Colonic mucosa (tissue), 4 donors: ENCODE measurements at places on chromosomes 2 and 18. TPM values are rescaled to one million over a fixed set of nuclear protein-coding genes. Genes with fewer than 3 reads are reported as not detected.

ST6GAL2 gene
- 2.5 TPM for total RNA-seq

ACVR1C gene
- total RNA-seq, result 18.2 TPM

PDCL3 gene
- total RNA-seq, result 20.7 TPM

DNAJC10 gene
- total RNA-seq, result 90.5 TPM

MAP3K19 gene
- total RNA-seq, result not detected

TRAK2 gene
- 50.3 TPM for total RNA-seq

CCBE1 gene
- total RNA-seq, result 0.27 TPM

IKZF2 gene
- 4.8 TPM for total RNA-seq

ARHGAP25 gene
- 3.7 TPM for total RNA-seq

MC5R gene
- total RNA-seq, result not detected

DNA sequence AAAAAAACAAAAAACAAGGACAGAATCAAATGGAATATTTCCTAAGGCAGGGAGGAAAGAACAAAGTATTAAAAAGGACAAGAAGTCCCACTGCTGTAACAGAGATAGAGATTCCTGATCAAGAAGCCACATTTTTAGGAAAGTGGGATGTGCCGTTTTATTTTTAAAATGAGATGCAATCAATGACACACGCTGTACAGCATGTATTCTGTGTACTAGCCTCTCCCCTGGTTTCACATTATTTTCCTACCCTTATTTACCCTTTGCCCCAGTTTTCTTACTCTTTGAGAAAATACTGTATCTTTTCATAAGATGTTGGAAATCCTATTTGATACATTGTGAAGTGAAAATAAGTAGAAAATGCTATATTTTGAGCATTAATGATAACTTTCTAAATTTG lies 45.8 kb downstream of the E2F6 start:
- H3K27me3 ChIP-seq, result no peaks in the 10 kb centered on the region
- no peaks in the 10 kb centered on the region for H3K36me3 ChIP-seq
- no peak overlapping the region for H3K27ac ChIP-seq
- no peak overlapping the region for H3K4me3 ChIP-seq

DNA sequence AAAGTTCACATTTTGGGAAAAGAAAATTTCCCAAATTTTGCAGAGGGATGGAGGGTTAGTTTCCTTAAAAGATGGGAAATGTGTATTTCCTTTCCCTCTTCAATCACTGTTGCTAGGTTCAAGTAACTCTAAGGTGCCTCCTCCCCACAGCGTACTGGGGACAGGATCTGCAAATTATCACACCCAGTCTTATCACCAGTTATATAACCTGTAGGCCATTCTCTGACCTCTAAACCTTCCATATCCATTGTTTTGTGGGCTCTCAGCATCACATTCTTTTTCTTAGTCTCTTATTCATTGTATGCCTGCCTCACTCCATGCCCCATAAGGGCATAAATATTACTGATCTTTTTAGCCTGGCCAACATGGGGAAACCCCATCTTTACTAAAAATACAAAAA lies 3.6 kb upstream of the MTHFD2 start:
- H3K36me3 ChIP-seq, result no peaks in the 10 kb centered on the region
- DNase-seq, result no peak
- H3K27me3 ChIP-seq, result no peaks in the 10 kb centered on the region
- H3K27ac ChIP-seq, result no peak overlapping the region
- H3K4me3 ChIP-seq, result no peak overlapping the region

DNA sequence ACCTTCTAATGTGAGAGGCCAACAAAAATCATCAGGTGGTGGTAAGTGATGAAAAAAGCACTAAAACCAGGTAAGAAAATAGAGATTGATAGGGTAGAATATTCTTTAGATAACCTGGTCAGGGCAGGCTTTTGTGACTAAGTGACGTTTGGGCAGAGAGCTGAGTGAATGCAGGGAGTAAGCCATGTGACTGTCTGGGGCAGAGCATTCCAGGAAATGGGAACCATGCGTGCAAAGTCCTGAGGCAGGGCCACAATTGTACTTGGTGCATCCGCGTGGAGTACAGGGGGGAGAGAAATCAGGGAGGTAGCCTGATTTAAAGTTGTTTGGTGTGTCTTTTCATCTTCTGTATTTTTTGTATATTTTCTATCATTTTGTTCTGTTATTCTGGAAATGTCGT lies 102.5 kb downstream of the LYPD6B start:
- H3K4me3 ChIP-seq, result no peak overlapping the region
- no peak overlapping the region for H3K27ac ChIP-seq
- H3K36me3 ChIP-seq, result no peaks in the 10 kb centered on the region
- peak; percentile 66 for DNase-seq

- no peaks in the 10 kb centered on the region for H3K36me3 ChIP-seq
- H3K4me3 ChIP-seq, result no peak overlapping the region
- no peak overlapping the region for H3K27ac ChIP-seq
- DNase-seq, result no peak
- H3K4me1 ChIP-seq, result no peaks in the 10 kb centered on the region
- no peaks in the 10 kb centered on the region for H3K27me3 ChIP-seq
Observed at GRCh38 chr2:36753706-36754221, 57.3 kb downstream of the VIT start.

GRCh38 chr2:73982140-73982617 lies 2.5 kb upstream of the TET3 start:
- H3K27me3 ChIP-seq, result no peaks in the 10 kb centered on the region
- H3K4me1 ChIP-seq, result peaks cover 25% of the 10 kb centered on the region
- no peak overlapping the region for H3K4me3 ChIP-seq
- peak overlapping the region; percentile 97 for H3K27ac ChIP-seq

DNA sequence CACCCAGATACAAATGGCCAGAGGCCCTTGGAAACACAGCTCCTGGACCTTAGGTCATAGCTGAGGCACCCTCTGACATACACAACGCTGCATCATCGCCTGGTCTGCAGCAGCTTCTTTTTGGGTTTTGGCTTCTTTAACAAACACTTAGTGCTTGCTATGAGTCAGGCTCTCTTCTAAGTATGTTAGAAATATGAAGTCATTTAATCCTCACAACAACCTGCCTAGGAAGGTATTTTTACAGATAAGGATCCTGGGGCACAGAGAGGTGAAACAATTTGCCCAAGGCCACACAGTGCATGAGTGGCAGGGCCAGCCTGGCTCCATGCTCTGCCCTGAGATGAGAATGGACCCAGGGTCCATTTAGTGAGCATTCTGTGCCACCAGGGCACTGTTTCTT lies 96.6 kb downstream of the TMEM17 start:
- no peak overlapping the region for H3K27ac ChIP-seq
- H3K27me3 ChIP-seq, result no peaks in the 10 kb centered on the region
- no peaks in the 10 kb centered on the region for H3K4me1 ChIP-seq

GRCh38 chr18:32391126-32391525 lies 79.6 kb downstream of the GAREM1 start:
- H3K4me3 ChIP-seq, result no peak overlapping the region
- no peaks in the 10 kb centered on the region for H3K4me1 ChIP-seq
- no peak overlapping the region for H3K27ac ChIP-seq
- no peak for DNase-seq
- no peaks in the 10 kb centered on the region for H3K27me3 ChIP-seq
- no peaks in the 10 kb centered on the region for H3K36me3 ChIP-seq

- no peak overlapping the region for H3K27ac ChIP-seq
- H3K36me3 ChIP-seq, result no peaks in the 10 kb centered on the region
- no peaks in the 10 kb centered on the region for H3K27me3 ChIP-seq
- no peaks in the 10 kb centered on the region for H3K4me1 ChIP-seq
Observed at GRCh38 chr2:166627893-166628292, 133.8 kb upstream of the SCN7A start.

DNA sequence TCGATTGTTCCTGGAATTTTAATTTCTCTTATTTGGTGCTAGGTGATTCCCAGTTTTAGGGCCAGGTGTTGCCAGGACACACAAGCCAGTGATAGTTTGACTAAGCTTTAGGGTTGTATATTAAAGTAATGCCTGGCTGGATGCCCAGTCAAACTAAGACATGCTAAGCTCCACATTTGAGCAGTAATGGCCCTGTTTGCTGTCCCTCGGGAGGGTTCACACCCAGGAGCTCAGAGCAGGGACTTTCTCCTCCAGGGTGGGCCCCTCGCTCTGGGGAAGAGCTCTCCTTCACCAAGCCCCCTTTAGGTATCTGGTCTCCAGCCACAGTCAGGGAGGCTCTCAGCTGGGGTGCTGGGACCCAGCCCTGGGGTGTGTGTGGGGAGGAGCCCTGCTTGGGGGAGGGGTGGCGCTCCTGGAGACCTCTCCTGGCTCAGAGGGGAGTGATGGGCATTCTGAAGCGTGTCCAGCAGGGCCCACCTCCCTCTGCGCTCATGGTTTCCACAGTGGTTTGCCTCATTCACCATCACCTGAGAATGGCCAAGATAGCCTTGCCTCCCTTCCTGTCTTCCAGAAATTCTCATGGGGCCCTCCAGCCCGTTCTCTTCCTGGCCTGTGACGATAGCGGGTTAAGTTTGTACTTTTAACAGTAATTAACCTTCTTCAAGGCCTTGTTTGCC lies 31.7 kb downstream of the INPP4A start:
- H3K4me1 ChIP-seq, result peaks cover 19% of the 10 kb centered on the region
- no peaks in the 10 kb centered on the region for H3K36me3 ChIP-seq
- no peak overlapping the region for H3K27ac ChIP-seq
- DNase-seq, result peak; percentile 71
- no peak overlapping the region for H3K4me3 ChIP-seq
- no peaks in the 10 kb centered on the region for H3K27me3 ChIP-seq

DNA sequence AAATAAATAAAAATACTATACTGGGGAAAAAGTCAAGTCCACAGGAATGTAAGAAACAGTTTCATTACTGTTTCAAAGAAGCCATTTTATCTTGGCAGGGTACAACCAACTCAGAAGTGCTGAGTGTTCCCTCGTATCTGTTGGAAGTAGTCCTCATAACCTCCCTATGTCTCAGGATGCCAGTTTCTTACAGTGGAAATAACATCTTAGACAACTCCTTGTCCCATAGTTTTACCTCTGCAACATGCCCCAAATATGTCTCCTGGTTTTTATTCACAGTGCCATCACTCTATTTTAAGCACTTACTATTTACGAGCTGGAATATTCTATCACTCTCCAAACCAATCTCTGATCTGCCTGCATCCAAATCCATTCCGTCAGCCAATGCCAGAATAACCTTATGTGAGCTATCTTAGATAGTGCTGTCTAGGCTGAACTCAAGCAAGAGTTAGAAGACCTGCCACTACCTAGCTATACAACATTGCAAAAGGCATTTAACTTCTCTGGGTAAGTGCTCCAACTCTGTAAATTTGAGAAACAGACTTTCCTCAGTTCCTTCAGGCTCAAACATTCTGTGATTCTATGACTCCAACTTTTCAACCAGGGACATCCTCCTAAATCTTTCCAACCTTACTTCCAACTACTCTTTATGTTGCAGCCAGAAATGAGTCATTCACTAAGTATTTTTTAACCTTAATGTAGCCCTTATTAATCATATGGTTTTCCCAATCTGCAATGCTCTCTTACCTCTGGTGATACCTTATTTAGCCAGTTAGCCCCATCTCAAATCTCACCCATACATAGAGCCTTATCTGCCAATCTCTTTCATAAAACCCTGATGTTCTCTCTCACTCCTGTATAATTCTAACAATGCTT lies 66.7 kb downstream of the RTN4 start:
- H3K36me3 ChIP-seq, result no peaks in the 10 kb centered on the region
- no peak overlapping the region for H3K27ac ChIP-seq
- H3K4me3 ChIP-seq, result no peak overlapping the region

GRCh38 chr2:28736034-28736433 lies 15.6 kb upstream of the PPP1CB start:
- H3K27me3 ChIP-seq, result no peaks in the 10 kb centered on the region
- peak; percentile 52 for DNase-seq
- H3K4me1 ChIP-seq, result no peaks in the 10 kb centered on the region
- no peak overlapping the region for H3K27ac ChIP-seq

DNA sequence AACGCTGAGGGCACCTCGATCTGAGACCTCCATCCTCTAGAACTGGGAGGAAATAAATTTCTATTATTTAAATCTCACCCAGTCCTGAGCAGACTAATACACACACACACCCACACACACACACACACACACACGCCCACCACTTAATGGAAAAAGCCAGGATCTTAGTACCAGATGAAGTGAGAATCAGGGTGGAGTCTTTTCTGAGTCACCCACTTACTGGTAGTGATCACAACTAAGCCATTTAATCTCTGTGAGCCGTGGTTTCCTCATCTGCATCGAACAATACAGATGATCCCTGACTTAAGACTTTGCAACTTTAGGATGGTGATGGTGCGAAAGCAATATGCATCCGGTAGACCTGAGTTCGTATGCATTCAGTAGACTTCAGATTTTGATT lies 18.6 kb downstream of the THNSL2 start:
- H3K4me1 ChIP-seq, result no peaks in the 10 kb centered on the region
- H3K36me3 ChIP-seq, result no peaks in the 10 kb centered on the region
- no peak for DNase-seq
- no peaks in the 10 kb centered on the region for H3K27me3 ChIP-seq

DNA sequence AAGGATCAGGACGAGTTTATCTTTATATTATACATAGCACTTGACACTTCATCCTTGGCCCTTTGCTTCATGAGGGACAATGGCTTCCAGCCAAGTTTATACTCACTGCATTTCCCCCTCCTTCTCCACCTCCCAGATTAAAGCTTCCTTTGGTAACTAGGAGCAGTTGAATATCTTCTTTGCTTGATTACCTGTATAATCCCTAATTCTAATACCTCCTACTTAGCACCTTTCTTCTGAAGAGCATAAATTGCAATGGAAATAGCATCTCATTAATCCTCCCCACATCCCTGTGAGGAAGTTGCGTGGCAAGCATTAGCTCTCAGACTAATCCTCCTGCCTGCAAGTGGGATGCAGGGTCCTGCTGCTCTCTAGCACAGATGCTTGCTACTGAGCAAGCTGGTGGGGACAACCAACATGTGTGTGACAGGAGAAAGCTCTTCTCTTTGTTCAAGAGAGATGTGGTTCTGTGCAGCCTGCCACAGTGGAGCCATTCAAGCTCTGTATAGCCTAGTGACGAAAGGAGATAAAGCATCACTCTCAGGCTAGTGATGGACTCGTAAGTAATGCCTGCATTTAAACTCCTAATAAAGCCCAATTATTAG lies 19.1 kb downstream of the KLHL14 start:
- no peak for DNase-seq
- no peaks in the 10 kb centered on the region for H3K27me3 ChIP-seq
- H3K4me3 ChIP-seq, result no peak overlapping the region

- no peak overlapping the region for H3K27ac ChIP-seq
- no peak for DNase-seq
- H3K4me1 ChIP-seq, result no peaks in the 10 kb centered on the region
- no peaks in the 10 kb centered on the region for H3K27me3 ChIP-seq
Observed at GRCh38 chr18:21452796-21453510, 147.6 kb downstream of the ESCO1 start.
